Endodermal cell (in vitro differentiated cells): ENCODE measurements at places on chromosomes 7 and 10. TPM values are rescaled to one million over a fixed set of nuclear protein-coding genes. Genes with fewer than 3 reads are reported as not detected.

Gene PNLIPRP2
- 0.50 and 0.79 TPM in 2 replicates for total RNA-seq

Gene CPA5
- total RNA-seq = not detected in 3 replicates

Gene NPC1L1
- 2.7 to 3.1 TPM (median 2.9 TPM) in 3 replicates for total RNA-seq

Gene FEZF1
- not detected in 3 replicates for total RNA-seq

Gene BLNK
- total RNA-seq = not detected in 2 replicates

Gene MINDY3
- 20.6 and 21.8 TPM in 2 replicates for total RNA-seq

Gene SFTPA1
- total RNA-seq = not detected in 2 replicates

Gene CDC14C
- not detected in 3 replicates for total RNA-seq

Gene CYP51A1
- total RNA-seq = 49.5 to 116 TPM (median 52.0 TPM) in 3 replicates

Gene MYL10
- total RNA-seq = not detected in 3 replicates

Gene PIK3CG
- total RNA-seq = 0.11 TPM in 2 replicates

Gene PDE1C
- total RNA-seq = 0.26 and 0.29 TPM in 2 replicates

Gene FAM53B
- total RNA-seq = 16.0 to 25.8 TPM (median 22.6 TPM) in 3 replicates

Gene PURB
- total RNA-seq = 23.5 and 24.7 TPM in 2 replicates

Gene KAZALD1
- total RNA-seq = 7.3 to 10.0 TPM (median 10.0 TPM) in 3 replicates

Gene GPR22
- total RNA-seq = not detected in 2 replicates

Gene SLC25A40
- total RNA-seq = 20.9 and 22.3 TPM in 2 replicates

Gene TYW1B
- 2.8 and 3.7 TPM in 2 replicates for total RNA-seq

Gene MSMB
- 2.9 and 4.0 TPM in 2 replicates for total RNA-seq

Gene TMEM225B
- 2.3 to 3.3 TPM (median 3.2 TPM) in 3 replicates for total RNA-seq

Gene CYP3A7
- total RNA-seq = not detected in 2 replicates

Gene GALNT17
- total RNA-seq = 48.4 and 61.3 TPM in 2 replicates

Gene COL17A1
- 2.1 to 2.3 TPM (median 2.2 TPM) in 3 replicates for total RNA-seq

Gene SDK1
- 22.7 to 44.6 TPM (median 25.6 TPM) in 3 replicates for total RNA-seq

Gene RBP3
- not detected in 3 replicates for total RNA-seq

Gene AKR1D1
- not detected in 2 replicates for total RNA-seq

Gene SGCE
- total RNA-seq = 28.5 and 40.9 TPM in 2 replicates

Gene HGF
- total RNA-seq = 0.14 and 0.20 TPM in 2 replicates

Gene SVOPL
- total RNA-seq = 0.52 and 0.86 TPM in 2 replicates

Gene NSUN5
- total RNA-seq = 29.1 to 44.2 TPM (median 40.3 TPM) in 3 replicates

Gene CFAP46
- 9.4 and 9.9 TPM in 2 replicates for total RNA-seq

Gene ATOH7
- total RNA-seq = 0.46 to 1.5 TPM (median 0.67 TPM) in 3 replicates

Gene PALS2
- total RNA-seq = 45.0 and 54.6 TPM in 2 replicates

Gene LIPJ
- not detected in 2 replicates for total RNA-seq

Gene SORCS3
- total RNA-seq = 0.68 TPM in 2 replicates

Gene ITPRID1
- 19.5 and 21.8 TPM in 2 replicates for total RNA-seq

Gene MEST
- total RNA-seq = 149 and 164 TPM in 2 replicates

Gene C10orf67
- not detected in 2 replicates for total RNA-seq

Gene AKR1C3
- 12.0 to 29.5 TPM (median 28.9 TPM) in 3 replicates for total RNA-seq

Gene PAPOLB
- total RNA-seq = 0.90 and 1.8 TPM in 2 replicates

Gene FZD8
- total RNA-seq = 185 and 189 TPM in 2 replicates

Gene CDNF
- total RNA-seq = 0.42 to 1.1 TPM (median 0.51 TPM) in 3 replicates
